Effector CD4-positive, alpha-beta T cell (primary cell): ENCODE measurements at places on chromosomes 4 and X.

- no peak for DNase-seq
Measured at GRCh38 chr4:30495251-30495650, 224.9 kb upstream of the PCDH7 start.

DNA sequence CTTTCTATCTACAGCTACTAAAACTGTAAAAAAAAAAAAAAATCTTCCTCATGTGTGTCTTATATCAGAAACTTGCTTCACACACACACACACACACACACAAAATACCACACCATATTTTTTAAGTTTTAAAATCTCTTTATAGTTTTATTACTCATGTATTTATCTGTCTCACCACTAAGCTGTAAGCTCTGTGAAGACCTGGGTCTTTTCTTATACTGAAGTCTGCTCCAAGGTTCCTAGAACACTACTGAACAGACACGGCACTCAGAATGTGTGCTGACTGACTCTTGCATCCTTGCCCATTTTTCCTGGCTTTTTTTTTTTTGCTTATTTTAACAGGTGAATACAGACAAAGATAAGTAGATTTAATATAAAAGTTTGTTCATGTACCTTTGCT is 135.6 kb upstream of the CXXC4 start:
- no peak for DNase-seq

DNA sequence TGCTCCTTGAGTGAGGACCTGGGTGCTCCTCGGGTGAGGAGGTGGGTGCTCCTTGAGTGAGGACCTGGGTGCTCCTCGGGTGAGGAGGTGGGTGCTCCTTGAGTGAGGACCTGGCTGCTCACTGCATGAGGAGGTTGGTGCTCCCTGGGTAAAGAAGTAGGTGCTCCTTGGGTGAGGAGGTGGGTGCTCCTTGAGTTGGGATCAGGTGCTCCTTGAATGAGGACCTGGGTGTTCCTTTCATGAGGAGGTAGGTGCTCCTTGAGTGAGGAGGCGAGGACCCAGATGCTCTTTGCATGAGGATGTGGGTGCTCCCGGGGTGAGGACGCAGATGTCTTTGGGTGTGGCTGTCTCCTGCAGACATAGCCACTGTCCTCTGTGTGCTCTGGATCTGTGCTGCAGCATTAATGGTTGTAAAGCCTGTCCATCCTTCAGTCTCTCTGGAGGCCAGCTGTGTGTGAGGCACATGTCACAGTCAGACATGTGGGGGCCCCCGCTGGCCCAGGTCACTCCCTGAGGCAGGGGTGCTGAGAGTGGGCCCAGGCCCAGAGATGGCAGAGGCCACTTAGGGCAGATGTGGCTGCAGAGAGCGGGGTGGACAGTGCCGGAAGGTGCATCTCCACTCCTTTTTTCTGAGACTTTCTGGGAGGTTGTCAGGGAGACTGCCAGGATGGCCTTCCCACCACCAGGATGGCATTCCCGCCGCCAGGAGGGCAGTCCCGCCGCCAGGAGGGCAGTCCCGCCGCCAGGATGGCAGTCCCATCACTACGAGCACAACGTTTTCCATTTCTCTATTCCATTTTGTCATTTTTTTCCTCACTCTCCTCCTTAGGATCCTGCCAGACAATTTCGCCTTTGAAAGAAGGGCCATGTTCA is 101.8 kb downstream of the HMX1 start:
- DNase-seq: no peak

DNA sequence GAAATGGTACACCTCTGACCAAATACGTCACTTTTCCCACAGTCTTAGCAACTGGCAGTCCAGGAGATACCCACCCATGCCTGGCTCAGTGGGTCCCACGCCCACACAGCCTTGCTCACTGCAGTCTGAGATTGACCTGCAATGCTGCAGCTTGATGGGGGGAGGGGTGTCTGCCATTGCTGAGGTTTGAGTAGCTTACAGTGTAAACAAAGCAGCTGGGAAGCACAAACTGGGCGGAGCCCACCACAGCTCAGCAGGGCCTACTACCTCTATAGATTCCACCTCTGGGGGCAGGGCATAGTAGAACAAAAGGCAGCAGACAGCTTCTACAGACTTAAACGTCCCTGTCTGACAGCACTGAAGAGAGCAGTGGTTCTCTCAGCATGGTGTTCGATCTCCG is 52.7 kb downstream of the AMER1 start:
- no peak for DNase-seq

DNA sequence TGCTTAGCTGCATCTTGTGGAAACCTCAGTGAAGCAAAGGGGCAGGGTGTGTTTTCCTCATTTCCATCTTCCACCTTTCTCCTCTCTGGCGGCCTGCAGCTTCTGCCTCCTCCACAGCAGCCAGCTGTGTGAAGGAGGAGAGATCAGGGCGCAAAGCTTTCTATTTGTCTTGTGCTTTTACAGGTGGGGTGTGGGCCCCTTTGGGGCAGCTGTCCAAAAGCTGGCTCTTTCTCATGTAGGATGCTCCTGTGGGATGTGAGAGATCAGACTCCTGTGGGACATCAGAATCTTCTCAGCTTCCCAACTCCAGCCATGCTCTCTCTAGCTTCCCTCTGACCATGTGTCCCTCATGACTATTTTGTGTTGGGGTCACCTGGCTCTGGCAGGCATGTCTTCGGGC is 227.1 kb downstream of the MID1 start:
- DNase-seq: no peak

GRCh38 chrX:9227276-9227675 is 193.3 kb upstream of the FAM9B start:
- no peak for DNase-seq

DNA sequence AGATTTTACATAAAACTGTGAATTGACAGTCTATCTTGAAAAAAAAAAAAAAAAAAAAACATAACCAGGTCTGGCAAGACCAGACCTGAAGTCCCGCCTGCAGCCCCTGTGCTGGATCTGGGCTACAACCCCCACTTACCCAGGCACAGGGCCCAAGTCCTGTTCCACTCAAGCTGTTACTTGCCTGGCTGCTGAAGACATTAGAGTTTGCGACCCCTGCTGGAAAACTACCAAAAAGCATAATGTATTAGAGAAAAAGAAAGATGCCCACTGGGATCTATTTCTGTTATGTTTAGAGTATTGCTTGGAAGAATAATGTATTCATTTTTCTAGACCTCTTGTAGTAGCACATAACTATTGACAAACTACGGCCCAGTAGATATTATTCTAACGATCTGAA is 4.7 kb downstream of the HS3ST1 start:
- peak; percentile 10 for DNase-seq

DNA sequence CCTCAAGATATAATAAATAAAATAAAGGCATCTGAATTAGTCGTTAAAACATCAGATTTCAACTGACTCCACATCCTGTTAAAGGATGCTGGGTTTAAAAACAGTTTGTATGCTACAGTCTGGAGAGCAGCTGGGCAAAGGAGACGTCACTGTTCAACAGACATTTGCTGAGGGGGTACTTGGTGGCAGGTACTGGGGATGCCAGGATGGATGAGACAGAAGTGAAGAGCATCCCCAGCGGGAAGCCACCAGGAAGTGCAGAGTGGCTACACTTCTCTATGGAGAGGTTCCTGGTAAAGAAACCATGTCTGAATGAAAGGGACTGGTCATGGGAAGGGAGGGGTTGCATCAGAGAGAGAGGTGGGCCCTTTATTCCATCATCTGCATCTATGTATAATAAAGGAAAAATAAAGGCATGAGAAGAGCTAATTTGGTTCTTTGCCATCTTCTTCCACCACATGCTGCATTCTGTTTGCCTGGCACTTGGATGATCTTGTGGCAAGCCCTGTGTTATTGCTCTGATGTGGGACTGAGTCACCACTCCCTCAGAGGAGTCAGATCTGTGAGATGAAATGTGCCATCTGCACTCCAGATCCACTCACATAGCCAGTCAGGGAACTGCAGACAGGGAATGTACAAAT is 145.0 kb downstream of the SOWAHB start:
- no peak for DNase-seq

GRCh38 chrX:85851418-85851817 is 195.9 kb downstream of the CHM start:
- DNase-seq: no peak

DNA sequence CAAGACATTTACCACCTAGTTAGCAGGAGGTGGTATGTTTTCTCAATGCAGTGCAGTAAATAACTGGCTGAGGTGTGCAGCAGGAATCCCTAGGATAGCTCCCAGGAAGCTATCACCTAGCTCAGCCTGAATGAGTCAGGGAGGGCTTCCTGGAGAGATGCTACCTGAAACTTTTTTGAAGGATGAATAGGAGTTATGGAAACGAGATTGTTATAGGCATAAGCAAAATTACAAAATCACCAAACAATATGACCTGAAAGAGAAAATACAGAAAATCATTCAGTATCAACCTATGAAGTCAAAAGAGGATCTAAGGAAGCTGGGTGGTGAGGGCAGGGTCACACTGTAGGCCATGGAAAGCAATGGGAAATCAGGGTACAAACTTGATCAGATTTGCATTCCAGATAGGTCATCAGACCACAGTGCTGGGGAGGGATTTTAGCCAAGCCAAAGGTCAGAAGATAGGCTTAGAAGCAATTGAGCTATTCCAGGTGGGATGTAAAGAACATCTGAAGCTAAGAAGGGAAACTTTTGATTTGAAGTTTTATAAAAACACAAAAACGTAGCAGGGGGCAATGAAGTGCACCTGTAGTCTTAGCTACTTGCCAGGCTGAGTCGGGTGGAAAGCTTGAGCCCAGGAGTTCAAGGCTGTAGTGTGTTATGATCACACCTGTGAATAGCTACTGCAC is 11.3 kb downstream of the AREG start:
- no peak for DNase-seq
